Activated naive CD8-positive, alpha-beta T cell treated with anti-CD3 and anti-CD28 coated beads for 36 hours (primary cell): ENCODE measurements at places on chromosomes 12 and 14.

DNA sequence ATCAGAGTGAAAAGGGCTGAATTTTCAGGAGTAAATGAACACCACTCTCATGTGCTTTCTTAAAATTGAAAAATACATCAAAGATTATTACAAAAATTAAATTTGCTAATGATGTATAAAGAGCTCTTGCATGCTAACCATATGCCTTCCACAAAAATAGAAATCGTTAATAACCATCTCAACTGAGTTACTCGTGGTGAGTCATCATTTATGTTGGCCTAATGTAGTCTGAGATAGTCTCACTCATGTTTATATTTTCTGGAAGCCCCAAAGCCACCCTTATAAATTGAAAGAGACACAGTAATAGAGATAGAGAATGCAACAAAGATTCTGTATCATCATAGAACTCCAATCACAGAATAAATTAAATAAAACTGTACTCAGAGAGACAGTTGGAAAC lies 131.2 kb downstream of the KCNH5 start:
- no peak for DNase-seq

DNA sequence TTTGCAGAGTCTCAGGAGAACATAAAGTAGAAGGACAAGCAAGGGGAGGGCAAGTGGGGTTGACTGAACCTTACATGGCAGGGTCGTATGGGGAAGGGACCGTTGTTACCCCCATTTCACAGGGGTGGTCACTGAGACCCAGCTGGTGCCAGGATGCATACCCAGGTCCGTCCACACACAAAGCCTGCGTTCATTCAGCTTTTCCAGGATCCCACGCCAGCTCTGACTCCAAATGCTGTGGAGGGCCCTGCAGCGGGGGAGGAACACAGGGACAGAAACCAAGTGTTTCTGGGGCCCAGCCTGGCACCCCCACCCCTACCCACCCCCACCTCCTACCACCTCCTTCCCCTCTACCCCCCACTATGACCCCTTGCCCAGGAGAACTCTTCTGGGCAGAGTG lies 16.5 kb upstream of the CHGA start:
- no peak for DNase-seq

DNA sequence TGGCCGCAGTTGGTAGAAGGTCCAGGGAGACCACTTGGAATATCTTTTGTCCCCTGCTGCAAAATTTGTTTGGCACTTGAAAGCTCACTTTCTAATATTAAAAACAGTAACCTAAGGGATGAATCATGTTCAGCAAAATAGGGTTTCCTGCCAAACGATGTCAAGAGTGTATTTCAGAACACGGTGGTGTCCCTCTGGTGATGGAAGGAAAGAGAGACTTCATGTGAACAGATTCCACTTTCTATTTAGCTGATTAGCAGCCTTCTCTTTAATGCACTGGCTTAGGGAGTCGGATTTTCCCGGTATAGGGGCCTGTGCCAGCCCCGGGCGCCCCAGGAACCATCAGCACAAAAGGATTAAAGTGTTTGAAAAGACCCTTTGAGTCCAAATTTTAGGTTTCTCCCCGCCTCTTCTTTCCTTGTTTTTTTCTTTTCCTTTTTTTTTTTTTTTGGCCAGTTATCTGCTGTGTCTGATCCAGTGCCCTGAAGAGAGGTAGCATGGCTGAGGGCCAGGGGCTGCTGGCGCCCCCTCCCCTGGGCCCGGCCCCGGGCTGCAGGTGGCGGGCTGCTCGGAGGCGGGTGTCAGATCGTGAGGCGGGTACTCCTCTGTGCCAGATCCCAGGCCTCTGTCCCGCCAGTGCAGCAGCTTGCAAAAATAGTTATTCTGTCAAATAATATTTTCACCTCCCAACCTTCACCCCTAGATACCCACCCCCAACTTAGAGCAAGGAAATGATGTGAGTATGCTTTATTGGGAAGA lies 88.3 kb downstream of the TESC start:
- no peak for DNase-seq

GRCh38 chr14:61557854-61558253 lies 137.5 kb upstream of the HIF1A start:
- DNase-seq = no peak

GRCh38 chr12:40313928-40314327 lies 89.1 kb downstream of the LRRK2 start:
- no peak for DNase-seq

- DNase-seq = no peak
These were observed 358.4 kb downstream of the DPF3 start for GRCh38 chr14:72535485-72535884.
